ENCODE measurements at places on chromosomes 11 and 22.
A peak's percentile ranks its signal among the peaks of the same experiment; 100 is the strongest.

GRCh38 chr11:116537709-116538108, 235.1 kb downstream of the BUD13 start:
- no peak for DNase-seq

DNA sequence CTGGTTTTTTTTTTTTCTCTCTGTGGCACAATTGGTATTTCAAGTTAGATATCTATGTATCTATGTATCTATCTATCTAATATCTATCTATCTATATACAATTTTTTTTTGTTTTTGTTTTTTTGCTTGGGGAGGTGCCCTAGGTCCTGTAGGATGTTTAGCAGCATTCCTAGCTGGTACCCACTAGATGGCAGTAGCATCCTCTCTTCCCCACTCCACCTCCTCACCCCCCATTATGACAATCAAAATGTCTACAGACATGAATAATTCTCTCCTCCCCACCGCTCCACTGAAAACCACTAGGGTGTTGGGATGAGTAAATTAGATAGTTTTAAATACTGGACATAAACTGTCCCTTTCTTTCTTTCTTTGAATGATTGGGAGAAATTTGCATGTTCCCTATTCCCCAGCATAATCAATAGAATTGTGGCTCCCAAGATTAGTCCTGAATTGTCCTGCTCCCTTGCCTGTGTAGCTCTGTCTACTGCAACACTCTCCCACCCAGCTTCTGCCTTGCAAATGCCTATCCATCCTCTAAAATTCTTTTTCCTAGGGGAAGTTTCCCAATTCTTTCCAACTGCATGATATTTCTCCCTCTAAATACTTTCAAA, 1152.4 kb downstream of the LRRC4C start:
- no peak for DNase-seq

DNA sequence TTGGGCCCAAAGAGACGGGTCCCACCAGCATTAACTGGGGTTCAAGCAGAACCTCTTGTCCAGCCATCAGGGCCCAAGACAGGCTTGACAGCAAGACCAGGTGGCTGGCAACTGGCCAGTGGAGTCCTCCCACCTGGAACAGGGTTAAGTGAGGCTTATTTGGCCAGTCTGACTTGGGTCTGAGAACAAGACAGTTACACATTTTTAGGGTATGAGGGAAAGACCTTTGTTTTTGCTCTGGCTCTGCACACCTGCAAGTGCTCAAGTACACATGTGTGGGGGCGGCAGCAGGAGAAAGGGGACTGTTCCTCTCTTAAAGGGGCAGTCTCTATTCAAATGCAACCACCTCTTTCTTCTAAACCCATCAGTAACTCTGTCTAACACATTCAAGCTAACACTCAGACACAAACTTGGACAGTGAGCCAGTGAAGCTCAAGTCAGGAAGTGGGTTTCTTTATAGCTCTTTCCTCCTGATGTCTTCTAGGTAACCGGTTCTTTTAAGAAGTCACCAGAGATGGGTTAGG, 116.2 kb downstream of the ETS1 start:
- DNase-seq, result no peak

- DNase-seq, result peak; percentile 34
Measured at GRCh38 chr22:18110194-18110953, at the start of gene TUBA8. Gene TUBA8, plus strand, starts transcription at chr22:18110809. Its CDS starts 57 bp downstream, at chr22:18110866.

GRCh38 chr11:8731647-8732323, 49.2 kb downstream of the RPL27A start:
- DNase-seq, result no peak

- DNase-seq, result no peak
Measured at GRCh38 chr22:44730490-44731356, 21.7 kb upstream of the ARHGAP8 start.

DNA sequence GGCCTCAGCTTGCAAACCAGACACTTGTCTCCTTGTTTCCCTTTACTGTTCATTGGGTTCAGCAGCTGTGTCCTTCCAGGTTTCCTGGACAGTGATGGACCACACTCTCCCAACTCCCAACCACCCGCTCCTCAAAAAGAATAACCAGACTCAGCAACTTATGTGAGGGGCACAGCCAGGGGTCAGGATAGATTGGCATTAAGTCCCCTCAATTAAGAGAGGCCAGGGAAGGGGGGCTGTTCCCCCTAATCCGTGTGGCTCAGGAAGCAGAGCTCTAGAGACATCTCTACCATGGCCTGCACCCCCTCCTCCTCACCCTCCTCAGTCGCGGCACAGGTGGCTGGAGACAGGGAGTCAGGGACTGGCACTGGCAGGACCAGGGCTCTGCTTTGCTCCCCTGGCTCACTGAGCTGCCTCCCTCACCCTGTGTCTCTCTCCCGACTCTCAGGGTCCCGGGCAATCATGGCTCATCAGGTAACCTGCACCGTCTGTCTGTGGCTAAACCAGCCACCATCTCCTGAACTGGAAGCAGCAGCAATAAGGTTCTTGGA, 111.7 kb downstream of the ZNF280B start:
- DNase-seq, result no peak

- DNase-seq, result no peak
Measured at GRCh38 chr11:2945757-2946287, 16.6 kb upstream of the PHLDA2 start.

GRCh38 chr11:116640641-116641402, 132.0 kb downstream of the BUD13 start:
- DNase-seq, result no peak

- DNase-seq, result no peak
Measured at GRCh38 chr11:17766590-17766989, 32.0 kb downstream of the KCNC1 start.

- DNase-seq, result no peak
Measured at GRCh38 chr11:34855754-34856095, 60.5 kb downstream of the APIP start.

DNA sequence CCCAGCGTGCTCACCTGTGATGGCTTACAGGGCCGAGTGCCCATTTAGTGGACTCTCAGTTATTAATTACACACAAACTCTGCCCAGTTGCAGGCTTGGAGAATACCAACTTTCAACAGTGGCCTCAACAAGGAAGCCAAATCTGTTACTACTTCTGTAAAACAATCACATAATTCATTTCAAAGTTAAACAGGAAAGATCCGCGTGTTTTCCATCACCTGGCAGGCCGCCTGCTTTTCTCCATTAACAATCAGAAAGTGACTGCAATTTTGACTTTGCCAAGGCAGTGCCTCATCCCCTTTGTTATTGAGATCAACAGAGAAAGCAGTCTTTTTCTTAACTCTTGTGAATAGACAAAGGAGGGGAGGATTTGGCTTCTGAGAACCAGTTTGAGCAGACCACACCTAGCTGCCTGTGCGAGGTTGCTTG, 77.7 kb downstream of the BARX2 start:
- no peak for DNase-seq

DNA sequence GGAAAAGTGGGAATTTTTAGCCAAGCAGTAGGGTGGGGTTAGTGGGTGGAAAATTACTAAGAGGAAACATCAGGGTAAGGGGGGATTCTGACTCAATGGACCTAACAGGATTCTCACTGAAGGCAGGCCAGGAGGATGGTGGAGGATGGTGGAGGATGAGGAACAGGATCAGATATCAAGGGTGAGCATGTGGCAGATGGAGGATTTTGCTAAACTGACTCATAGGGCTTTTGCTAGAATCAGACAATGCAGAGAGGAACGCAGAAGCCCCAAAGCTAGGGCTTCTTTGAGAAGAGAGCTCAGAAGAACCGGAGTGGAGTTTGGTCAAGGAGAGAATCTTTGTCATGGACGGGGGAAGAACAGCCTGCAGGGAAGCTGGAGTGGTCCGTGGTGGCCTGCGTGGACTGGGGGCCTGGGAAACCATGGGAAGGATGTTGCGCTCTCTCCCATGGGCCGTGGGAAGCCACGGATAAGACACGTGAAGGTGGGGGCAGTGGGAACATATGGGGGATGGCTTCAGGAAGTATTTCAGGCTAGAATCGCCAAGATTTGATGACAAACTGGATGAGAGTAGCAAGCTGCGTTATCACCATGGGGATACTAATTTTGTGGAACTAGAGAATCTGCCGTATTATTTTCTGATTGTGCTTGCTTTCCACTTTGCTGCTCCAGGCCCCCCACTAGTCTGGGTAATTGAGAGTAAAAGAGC, 165.2 kb downstream of the LDLRAD3 start:
- no peak for DNase-seq

DNA sequence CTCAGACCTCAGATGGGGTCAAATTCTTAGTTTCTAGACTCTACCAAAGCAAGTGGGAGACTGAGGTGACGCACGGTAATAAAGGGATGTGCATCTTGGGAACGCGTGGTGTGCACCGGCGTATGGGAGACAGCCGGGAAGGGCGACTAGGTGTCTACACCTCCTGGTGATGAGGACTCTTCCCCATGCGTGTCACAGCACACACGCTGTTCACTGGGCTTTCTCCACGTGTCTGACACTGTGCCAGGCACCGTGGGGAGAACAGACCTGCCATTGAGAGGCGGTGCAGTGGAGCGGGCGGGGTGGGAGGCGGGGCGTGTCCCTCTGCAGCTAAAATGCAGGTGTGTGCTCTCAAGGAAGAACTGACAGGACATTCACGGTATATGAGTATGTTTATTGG, 5.3 kb downstream of the FXYD6 start:
- no peak for DNase-seq

GRCh38 chr11:84241343-84242131, 955.4 kb upstream of the CCDC90B start:
- no peak for DNase-seq

DNA sequence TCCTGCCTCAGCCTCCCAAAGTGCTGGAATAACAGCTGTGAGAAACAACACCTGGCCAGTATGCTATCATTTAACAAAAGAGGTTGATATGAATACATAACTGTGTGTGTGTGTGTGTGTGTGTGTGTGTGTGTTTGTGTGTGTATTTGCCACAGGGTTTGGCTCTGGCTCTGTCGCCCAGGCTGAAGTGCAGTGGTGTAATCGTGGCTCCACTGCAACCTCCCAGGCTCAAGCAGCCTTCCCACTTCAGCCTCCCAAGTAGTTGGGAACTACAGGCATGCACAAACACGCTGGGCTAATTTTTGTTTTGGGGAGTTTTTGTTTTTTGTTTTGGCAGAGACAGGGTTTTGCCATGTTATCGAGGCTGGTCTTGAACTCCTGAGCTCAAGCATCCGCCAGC, 4.7 kb downstream of the SPA17 start:
- no peak for DNase-seq

- no peak for DNase-seq
Measured at GRCh38 chr11:13885083-13885482, 77.4 kb upstream of the SPON1 start.

DNA sequence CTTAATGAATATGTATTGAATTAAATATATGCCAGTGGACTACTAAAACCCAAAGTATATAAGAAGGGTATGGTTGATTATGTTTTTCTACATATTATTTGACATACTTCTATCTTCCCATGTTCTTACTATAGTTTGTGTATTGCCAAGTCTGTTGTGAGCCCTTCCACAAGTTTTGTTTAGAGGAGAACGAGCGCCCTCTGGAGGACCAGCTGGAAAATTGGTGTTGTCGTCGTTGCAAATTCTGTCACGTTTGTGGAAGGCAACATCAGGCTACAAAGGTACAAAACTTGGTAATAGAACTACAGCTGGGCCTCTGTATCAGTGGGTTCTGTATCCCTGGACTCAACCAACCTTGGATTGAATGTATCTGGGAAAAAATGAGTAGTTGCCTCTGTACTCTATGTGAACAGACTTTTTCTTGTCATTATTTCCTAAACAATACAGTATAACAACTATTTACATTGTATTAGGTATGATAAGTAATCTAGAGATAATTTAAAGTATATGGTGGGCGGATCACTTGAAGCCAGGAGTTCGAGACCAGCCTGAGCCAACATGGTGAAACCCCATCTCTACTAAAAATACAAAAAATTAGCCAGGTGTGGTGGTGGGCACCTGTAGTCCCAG, 38.7 kb upstream of the TTC36 start:
- peak; percentile 28 for DNase-seq

DNA sequence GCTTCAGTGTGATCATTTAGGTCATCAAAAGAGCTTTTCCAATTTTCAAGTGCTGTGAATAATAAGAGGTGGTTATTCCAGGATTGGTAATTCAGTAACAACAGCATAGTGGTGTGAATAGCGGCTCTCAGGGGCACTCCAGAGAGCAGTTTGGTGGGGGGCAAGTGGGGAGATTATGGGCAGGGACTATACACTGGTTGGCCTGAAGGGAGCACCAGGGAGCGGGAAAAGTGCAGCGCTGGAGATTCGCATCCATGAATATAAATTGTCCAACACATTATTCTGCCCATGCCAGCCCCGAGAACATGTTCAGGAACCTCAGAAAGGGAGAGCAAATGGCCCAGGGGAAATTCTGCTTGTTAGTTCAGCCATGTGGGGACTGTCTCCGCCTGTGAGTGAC, 37.9 kb downstream of the OR6Q1 start:
- no peak for DNase-seq

DNA sequence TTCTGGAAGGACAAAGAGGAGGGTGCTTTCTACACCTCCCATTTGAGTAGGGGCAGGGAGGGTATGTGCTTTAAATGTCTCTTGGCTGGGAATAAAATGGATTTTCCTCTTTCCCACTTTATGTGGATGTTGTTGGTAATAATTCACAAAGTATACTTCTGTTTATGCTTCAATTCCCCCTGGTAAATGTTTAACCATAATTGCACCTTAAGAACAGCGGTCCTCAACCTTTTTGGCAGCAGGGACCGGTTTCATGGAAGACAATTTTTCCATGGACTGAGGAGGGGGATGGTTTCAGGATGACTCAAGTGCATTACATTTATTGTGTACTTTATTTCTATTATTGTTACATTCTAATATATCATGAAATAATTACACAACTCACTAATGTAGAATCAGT, 4.0 kb upstream of the TP53AIP1 start:
- no peak for DNase-seq

- DNase-seq, result no peak
Measured at GRCh38 chr11:35802221-35802620, 139.6 kb downstream of the TRIM44 start.

- no peak for DNase-seq
Measured at GRCh38 chr11:64998690-64999431, 2.1 kb upstream of the BATF2 start.

- DNase-seq, result no peak
Measured at GRCh38 chr22:47064416-47064815, 302.0 kb downstream of the TBC1D22A start.

GRCh38 chr11:65310736-65311135, 3.9 kb upstream of the CDC42EP2 start:
- DNase-seq, result no peak

- DNase-seq, result no peak
Measured at GRCh38 chr11:32893343-32894148, 935 bp downstream of the QSER1 start.

Measured in hypothalamus (tissue), 51 donors.